ENCODE measurements at places on chromosomes 2 and 18. TPM values are rescaled to one million over a fixed set of nuclear protein-coding genes. Genes with fewer than 3 reads are reported as not detected.

DNA sequence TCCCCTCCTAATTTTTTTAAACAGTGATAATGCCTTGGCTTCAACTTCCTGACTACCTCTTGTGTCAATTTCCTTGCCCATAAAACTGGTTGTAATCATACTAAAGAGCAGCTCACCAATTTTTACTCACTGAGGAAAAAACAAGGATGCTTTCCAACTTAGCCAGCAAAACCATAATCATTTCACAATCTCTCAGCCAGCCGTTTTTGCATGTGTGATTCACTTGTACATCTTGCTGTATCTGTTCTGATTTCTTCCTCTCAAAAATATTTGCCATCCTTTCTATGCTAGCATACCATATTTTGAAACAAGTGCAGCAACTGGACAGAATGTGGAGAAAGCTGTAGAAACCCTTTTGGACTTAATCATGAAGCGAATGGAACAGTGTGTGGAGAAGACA, 60.7 kb downstream of the RAB27B start:
- H3K4me1 ChIP-seq = no peaks in the 10 kb centered on the region
- H3K4me3 ChIP-seq = no peak overlapping the region
- no peak overlapping the region for H3K27ac ChIP-seq
- DNase-seq = peak; percentile 64

DNA sequence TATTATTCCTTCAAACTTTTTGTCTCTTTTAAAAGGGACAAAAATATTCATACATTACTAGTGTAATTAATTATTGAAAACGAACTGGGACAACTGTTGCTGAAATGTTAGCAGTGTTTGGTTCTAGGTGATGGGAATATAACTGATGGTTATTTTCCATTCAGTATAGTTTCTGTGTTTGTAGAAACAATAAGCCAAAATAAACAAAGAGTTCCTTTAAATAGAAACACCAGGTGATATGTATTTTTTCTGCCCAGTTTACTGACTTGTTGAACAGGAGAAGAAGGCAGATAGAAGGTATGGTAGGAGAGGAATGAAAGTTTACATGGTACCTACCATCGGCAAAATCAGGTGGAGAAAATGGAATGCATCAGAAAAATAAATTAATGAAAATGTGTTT, 74.2 kb downstream of the LYPD6B start:
- no peaks in the 10 kb centered on the region for H3K36me3 ChIP-seq
- no peak overlapping the region for H3K27ac ChIP-seq
- H3K4me1 ChIP-seq = peaks cover 4% of the 10 kb centered on the region

GRCh38 chr18:56267334-56267733, 371.1 kb downstream of the TXNL1 start:
- no peak overlapping the region for H3K4me3 ChIP-seq
- H3K4me1 ChIP-seq = peaks cover 5% of the 10 kb centered on the region
- H3K27me3 ChIP-seq = no peaks in the 10 kb centered on the region
- no peak overlapping the region for H3K27ac ChIP-seq
- H3K36me3 ChIP-seq = no peaks in the 10 kb centered on the region

DNA sequence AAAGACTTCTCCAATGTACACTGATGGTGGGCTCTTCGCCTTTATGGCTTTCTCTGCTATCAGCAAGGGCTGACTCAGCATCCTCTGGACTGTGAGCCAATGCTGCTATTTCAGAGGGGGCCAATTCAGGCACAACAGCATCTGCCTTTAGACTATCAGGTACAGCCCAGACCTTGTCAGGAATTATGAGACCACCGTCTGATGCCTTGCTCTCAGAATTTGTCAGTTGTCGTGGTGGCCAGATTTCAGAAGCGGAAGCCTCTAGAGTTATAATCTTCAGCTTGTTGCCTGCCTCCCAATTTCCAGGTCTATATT, 92.7 kb downstream of the ALPK2 start:
- no peaks in the 10 kb centered on the region for H3K27me3 ChIP-seq
- DNase-seq = no peak
- no peak overlapping the region for H3K4me3 ChIP-seq
- H3K4me1 ChIP-seq = peaks cover 73% of the 10 kb centered on the region
- H3K27ac ChIP-seq = peak overlapping the region; percentile 95

DNA sequence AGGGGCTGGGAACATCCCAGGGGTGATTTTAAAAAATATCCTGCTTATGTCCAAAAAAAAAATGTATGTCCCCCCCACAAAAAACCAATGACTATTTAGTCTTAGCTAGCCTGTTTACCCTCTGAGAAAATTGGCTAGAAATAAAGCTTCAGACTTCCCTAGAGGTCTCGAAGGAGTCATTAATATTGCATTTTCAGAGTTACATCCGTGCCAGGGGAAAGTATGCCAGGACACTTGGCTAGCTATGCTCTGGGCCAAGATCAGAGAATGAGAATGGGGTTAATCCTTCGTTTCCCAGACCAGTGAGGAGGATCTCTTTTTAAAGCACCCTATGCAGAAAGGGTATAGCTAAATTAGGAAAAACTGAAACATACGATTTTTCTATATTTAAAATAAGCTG, 183.6 kb downstream of the MC4R start:
- H3K4me1 ChIP-seq = no peaks in the 10 kb centered on the region
- no peaks in the 10 kb centered on the region for H3K27me3 ChIP-seq
- H3K36me3 ChIP-seq = no peaks in the 10 kb centered on the region
- H3K4me3 ChIP-seq = no peak overlapping the region
- H3K27ac ChIP-seq = no peak overlapping the region

DNA sequence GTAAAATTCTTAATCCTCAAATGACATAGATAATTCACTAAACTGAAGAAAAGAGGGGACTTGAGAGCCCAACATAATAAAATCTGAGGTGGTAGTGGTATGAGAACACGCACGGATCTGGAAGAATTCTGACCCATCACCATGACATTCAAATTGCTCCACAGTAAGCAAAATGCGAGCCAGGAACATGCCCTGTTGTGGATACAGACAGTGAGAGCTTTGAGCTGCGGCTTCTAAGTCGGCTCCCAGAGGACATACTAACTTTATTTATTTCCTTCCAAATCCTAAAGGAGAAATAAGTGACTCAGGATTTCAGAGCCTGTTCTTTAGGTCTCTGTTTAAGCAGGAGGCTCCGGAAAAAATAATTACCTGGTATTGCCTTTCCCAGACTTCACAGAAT, 143.4 kb upstream of the SMAD7 start:
- H3K36me3 ChIP-seq = no peaks in the 10 kb centered on the region
- no peak overlapping the region for H3K4me3 ChIP-seq

DNA sequence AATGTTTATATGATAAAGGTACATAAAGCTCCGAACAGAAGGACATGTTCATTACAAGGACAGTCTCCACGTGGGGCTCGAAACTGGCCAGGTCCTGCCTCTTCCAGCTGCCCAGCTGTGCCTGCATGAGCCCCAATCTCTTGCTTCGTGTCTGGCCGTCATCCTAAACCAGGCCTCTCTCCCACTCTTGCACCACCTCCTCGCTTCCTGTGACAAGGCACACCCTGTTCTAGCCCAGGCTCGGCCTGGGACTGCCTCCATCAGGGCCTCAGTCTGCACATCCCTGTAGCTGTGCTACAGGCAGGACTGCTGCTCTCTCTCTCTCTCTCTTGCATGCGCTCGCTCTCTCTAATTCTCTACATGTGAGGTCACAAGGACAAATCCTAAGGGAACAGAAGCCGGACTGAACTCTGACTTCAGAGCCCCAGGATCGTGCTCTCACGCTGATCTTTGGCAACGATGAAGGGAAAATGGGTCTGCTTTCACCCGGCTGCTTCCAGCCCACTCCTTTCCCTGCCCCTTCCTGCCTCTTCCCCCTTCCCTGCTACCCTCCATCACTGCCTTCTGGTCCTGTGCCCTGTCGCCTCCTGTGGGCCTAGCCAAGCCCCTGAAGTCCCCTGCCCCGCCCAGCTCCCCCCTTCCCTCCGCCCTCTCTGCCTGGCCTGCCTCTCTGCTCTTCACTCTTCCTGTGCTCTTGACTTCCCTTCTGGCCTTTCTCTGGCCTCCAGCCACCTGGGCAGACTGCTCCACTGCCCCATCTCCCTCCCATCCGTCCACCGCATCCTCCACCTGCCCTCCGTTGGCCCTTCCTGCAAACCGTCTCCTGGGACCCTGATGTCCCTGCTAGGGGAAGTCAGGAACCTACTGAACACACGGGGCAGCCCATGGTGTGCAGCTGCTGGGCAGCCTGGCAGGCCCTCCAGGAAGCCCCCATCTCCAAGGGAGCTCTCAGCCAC, 7.8 kb upstream of the GPR55 start:
- no peaks in the 10 kb centered on the region for H3K36me3 ChIP-seq
- DNase-seq = peak; percentile 93
- no peaks in the 10 kb centered on the region for H3K27me3 ChIP-seq
- no peak overlapping the region for H3K27ac ChIP-seq
- H3K4me1 ChIP-seq = peaks cover 6% of the 10 kb centered on the region
- no peak overlapping the region for H3K4me3 ChIP-seq

GRCh38 chr2:9799729-9800632, 43.3 kb upstream of the TAF1B start:
- no peaks in the 10 kb centered on the region for H3K27me3 ChIP-seq
- peaks cover 6% of the 10 kb centered on the region for H3K4me1 ChIP-seq
- no peak overlapping the region for H3K27ac ChIP-seq
- H3K4me3 ChIP-seq = no peak overlapping the region
- DNase-seq = peak; percentile 88
- no peaks in the 10 kb centered on the region for H3K36me3 ChIP-seq

GRCh38 chr2:23209059-23209458, 175.9 kb upstream of the KLHL29 start:
- no peaks in the 10 kb centered on the region for H3K36me3 ChIP-seq
- no peaks in the 10 kb centered on the region for H3K4me1 ChIP-seq
- no peaks in the 10 kb centered on the region for H3K27me3 ChIP-seq
- H3K27ac ChIP-seq = no peak overlapping the region

- no peaks in the 10 kb centered on the region for H3K27me3 ChIP-seq
- no peak overlapping the region for H3K27ac ChIP-seq
- no peak overlapping the region for H3K4me3 ChIP-seq
- no peak for DNase-seq
These were observed 279.8 kb downstream of the EIPR1 start for GRCh38 chr2:3097804-3098203.

- no peak for DNase-seq
- H3K36me3 ChIP-seq = no peaks in the 10 kb centered on the region
- H3K4me3 ChIP-seq = no peak overlapping the region
- no peaks in the 10 kb centered on the region for H3K27me3 ChIP-seq
- H3K27ac ChIP-seq = no peak overlapping the region
These were observed 19.5 kb upstream of the DCDC2C start for GRCh38 chr2:3683748-3684454.

DNA sequence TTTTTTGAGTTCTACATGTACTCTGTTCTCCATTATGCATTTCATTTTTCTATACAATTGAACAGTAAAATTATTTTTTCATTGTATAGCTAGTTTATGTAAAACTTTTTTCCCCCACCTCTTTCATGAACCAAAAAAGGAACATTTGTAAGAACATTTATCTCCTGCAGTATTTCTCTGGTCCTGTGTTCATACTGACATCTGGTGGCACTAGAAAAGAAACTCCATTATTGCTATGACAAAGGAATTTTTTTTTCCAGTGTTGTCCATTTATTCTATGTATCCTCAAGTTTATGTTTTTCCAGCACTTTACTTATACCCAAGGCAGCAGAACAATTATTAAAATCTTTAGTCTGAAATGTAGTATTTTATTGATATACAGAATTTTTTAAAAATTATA, 27.4 kb upstream of the CHAC2 start:
- DNase-seq = peak; percentile 66
- no peaks in the 10 kb centered on the region for H3K27me3 ChIP-seq
- no peak overlapping the region for H3K4me3 ChIP-seq
- H3K36me3 ChIP-seq = peaks cover 9% of the 10 kb centered on the region
- no peak overlapping the region for H3K27ac ChIP-seq
- peaks cover 11% of the 10 kb centered on the region for H3K4me1 ChIP-seq

DNA sequence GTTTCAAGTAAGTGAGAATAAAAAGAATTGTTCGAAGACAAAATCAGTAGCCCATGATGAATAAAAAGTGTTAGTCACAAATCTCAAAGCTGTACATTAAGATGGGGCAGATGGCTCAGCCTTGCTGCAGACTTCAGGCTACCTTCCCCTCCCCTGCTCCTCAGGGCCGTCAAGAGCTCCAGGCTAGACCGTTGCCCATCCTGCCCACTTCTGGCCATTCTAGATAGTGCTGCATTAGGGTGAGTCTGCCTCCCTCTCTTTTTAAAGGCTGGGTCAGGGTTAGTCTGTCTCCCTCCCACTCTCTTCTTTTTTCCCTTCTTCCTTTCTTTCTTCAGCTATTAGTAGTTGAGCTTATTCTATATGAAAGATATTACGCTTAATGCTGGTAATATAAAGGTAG, 86.0 kb downstream of the MAPRE2 start:
- no peak overlapping the region for H3K27ac ChIP-seq
- peak; percentile 18 for DNase-seq
- H3K4me3 ChIP-seq = no peak overlapping the region
- H3K36me3 ChIP-seq = no peaks in the 10 kb centered on the region
- H3K4me1 ChIP-seq = no peaks in the 10 kb centered on the region

- no peak overlapping the region for H3K4me3 ChIP-seq
- DNase-seq = no peak
- H3K27ac ChIP-seq = peak overlapping the region; percentile 24
- no peaks in the 10 kb centered on the region for H3K36me3 ChIP-seq
- H3K27me3 ChIP-seq = no peaks in the 10 kb centered on the region
These were observed 14.3 kb downstream of the TEX44 start for GRCh38 chr2:231606941-231607340.

DNA sequence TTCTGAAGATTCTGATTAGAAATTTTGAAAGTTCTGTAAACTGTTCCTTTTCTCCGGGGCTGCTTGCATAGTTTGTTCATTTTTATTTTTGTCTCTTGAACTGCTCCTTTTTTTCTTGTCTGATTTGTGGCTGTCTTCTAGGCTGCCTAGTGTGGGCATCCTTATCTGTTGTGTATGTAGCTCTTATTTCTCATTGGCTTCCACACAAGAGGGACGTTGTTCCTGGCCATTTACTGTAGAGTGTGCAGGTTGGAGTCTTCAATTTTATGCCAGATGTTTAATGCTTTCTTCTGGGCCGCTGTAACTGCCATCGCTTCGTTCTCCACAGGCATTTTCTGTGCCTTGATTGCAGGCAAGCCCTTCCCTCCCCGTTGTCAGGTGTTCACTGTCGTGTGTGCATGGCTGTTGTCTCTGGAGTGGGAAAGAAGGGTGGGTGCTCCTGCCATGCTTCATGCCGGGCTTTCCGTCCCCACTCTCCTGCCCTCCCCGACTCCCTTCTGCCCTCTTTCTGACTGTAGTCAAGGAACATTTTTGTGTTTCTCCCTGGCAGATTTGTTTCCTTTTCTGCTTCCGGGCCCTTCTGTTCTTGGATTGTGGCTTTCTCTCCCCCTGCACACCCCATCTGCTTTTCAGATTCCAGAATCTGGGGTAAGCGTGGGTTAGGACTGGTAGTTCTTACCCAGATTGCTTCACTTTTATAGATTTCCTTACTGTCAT, 15.5 kb downstream of the CEP192 start:
- no peak for DNase-seq
- H3K27ac ChIP-seq = no peak overlapping the region
- no peaks in the 10 kb centered on the region for H3K27me3 ChIP-seq
- peaks cover 23% of the 10 kb centered on the region for H3K36me3 ChIP-seq
- H3K4me3 ChIP-seq = no peak overlapping the region
- H3K4me1 ChIP-seq = no peaks in the 10 kb centered on the region

The MAP3K19 gene
- total RNA-seq = not detected

The LYPD6B gene
- total RNA-seq = 3.9 TPM

The ASB18 gene
- total RNA-seq = not detected

The ABCB11 gene
- total RNA-seq = 0.12 TPM

The PEX13 gene
- total RNA-seq = 29.7 TPM

The CAPN14 gene
- total RNA-seq = 0.21 TPM

The IL1RN gene
- total RNA-seq = not detected

The LYG1 gene
- 1.6 TPM for total RNA-seq
